ENCODE measurements at places on chromosomes 12 and 14. TPM values are rescaled to one million over a fixed set of nuclear protein-coding genes. Genes with fewer than 3 reads are reported as not detected.

Gene LRRC43
- 1.8 TPM for total RNA-seq

Gene GPX2
- not detected for total RNA-seq

Gene CNTN1
- total RNA-seq, result 0.26 TPM

Gene GARIN6
- total RNA-seq, result not detected

Gene ABCC9
- 9.9 TPM for total RNA-seq

Gene SERPINA4
- total RNA-seq, result not detected

Gene OR10AD1
- not detected for total RNA-seq

Gene PTGDR
- not detected for total RNA-seq

Gene TNS2
- total RNA-seq, result 52.4 TPM

Gene SYCP3
- 0.26 TPM for total RNA-seq

Gene LARP4
- 33.9 TPM for total RNA-seq

Gene CAPZA3
- total RNA-seq, result not detected

Gene RASSF3
- total RNA-seq, result 37.7 TPM

Gene SDR9C7
- not detected for total RNA-seq

Gene MOK
- total RNA-seq, result 4.3 TPM

Gene CLEC4A
- total RNA-seq, result 0.33 TPM

Gene AGAP2
- total RNA-seq, result under 0.01 TPM

Gene WNK1
- total RNA-seq, result 67.3 TPM

Gene SPTB
- total RNA-seq, result under 0.01 TPM

Gene COQ6
- total RNA-seq, result 13.4 TPM

Gene GUCY2C
- total RNA-seq, result not detected

Gene SYNE3
- 15.9 TPM for total RNA-seq

Gene ATP23
- 8.5 TPM for total RNA-seq

Gene C12orf54
- total RNA-seq, result not detected

Gene MGST1
- 78.6 TPM for total RNA-seq

Gene CACNB3
- total RNA-seq, result 18.5 TPM

Gene RAPGEF3
- 2.8 TPM for total RNA-seq

Gene SMARCC2
- total RNA-seq, result 70.8 TPM

Gene MAP1LC3B2
- 1.2 TPM for total RNA-seq
